ENCODE measurements at places on chromosomes 12 and 14.
A peak's percentile ranks its signal among the peaks of the same experiment; 100 is the strongest.

DNA sequence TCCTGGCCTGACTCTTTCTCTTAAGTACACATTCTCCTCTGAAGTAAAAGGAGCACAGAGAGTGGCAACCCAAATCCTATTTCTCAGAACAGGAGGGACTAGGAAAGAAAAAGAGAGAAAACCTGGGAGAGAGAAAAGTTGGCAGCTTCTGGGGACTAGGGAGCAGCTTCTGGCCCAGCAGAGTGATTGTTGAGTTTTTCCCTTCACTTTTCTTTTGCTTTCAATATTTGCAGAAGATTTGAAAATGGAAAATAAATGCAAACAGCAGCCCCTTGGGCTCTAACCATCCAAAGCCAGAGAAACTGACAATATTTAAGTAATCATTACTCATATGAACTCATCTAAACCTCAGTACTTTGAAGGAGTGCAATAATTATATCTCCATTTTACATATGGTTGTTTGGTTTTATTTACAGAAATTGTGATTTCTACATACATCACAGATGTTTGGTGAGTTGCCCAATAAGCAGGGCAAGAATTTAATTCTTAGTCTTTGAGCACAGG, 28.8 kb upstream of the IGF1 start:
- DNase-seq: no peak

- DNase-seq: no peak
These were observed 47.3 kb downstream of the CORO1C start for GRCh38 chr12:108683906-108684556.

- DNase-seq: no peak
These were observed 63.1 kb upstream of the VASH1 start for GRCh38 chr14:76698191-76698590.

GRCh38 chr12:119156401-119157044, 22.2 kb upstream of the HSPB8 start:
- no peak for DNase-seq

DNA sequence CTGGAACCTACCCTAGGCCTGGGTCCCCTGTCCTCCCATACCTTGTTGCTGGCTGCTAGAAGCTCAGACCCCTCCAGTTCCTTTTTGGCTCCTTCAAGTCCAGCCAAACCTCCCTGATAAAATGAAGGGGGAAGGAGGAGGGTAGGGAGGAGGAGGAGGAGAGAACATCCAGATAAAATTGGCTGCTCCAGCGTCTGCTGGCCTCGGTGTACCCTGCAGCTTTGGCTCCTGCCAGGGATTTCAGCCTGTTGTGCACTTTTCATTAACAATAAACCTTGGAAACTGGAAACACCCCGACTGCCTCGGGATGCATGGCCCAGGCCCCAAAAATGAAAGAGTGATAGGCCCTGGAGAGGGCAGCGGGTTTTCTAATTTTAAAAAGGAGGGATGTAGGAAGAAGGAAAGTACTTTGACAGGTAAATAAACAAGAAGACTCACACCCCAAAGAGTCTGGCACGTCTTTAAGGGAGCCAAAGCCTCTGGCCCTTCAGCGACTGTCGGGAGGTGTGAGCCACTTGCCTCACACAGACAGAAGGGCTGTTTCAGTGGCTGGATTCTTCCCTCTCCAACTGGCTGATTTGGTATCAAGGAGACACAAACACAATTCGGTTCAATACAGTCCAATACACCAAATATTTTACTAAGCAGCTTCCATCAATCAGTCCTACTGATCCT, 49.8 kb downstream of the NUAK1 start:
- DNase-seq: no peak

DNA sequence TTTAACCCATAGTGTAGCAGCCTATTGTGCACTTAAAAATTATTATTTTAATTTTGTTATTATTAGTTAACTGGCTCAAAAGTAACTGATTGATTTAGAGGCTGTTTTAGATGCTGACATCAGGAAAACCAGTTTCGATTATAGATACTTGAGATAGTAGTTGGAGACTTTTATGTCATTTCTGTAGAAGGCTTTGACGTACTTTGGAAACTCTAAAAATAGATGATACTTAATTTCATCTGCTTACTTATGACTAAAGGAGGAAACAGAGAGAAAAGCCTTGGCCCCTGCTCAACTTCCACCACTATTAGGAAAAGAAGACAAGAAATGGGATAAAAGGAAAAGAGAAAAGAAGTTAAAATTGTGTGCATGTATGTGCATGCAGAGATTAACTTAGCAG, 219.3 kb upstream of the HMGA2 start:
- DNase-seq: no peak

DNA sequence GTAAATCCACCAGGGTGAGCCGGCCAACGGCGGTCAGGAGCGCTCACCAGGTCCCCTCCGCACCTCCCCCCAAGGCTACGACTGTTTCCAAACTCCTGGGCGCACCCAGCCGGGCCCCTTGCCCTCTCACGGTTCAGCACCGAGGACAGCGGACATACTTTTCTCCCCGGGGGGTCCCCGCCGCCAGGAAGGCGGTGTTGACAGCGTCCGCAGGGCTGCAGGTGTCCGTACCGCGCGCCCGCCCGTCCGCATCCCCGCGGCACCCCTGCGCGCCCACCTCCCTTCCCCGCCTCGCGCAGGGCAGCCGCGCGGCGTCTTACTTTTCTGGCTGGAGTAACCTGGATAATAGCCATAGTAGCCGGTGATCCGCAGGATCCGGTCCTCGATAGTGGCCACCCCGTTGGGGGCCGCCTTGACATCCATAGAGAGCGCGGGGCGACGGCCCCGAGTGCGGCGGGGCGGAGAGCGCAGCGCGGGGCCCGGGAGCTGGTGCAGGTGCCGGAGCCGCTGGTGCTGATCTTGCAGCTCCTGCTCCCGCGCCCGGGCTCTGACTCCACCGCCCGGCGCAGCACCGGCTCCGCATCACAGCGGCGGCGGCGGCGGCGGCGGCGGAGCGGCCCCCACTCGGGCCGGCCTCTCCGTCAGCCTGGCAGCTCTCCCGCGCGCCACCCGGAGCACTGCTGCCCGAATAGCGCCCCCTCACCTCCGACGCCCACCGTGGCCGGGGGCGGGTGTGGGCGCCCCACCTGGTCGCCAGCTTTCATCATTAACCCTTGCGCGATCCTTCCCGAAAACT, at the start of gene SLC35F4:
Gene SLC35F4 (minus strand): TSS at position 690 of the 796 bp plus-strand sequence.
- DNase-seq: no peak

DNA sequence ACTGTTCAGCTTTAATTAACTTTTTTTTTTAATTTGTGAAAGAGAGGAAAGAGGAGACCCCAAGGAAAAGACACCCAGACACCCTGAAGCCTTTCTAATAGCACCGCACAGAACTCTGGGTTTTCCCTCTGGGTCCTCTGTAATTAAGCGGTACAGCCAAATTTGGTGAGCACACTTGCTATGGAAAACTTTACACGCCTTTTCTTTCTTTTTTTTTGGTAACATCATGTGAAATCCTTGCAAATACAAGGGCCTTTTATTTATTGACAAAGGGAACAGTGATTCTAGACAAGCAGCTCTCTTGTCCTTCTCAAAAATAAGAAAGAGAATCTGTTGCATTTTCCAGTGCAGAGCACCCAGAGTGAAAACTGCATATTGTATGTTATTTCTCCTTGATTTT, 44.4 kb upstream of the CPM start:
- no peak for DNase-seq

- DNase-seq: no peak
These were observed 39.8 kb downstream of the TMTC3 start for GRCh38 chr12:88181881-88182280.

DNA sequence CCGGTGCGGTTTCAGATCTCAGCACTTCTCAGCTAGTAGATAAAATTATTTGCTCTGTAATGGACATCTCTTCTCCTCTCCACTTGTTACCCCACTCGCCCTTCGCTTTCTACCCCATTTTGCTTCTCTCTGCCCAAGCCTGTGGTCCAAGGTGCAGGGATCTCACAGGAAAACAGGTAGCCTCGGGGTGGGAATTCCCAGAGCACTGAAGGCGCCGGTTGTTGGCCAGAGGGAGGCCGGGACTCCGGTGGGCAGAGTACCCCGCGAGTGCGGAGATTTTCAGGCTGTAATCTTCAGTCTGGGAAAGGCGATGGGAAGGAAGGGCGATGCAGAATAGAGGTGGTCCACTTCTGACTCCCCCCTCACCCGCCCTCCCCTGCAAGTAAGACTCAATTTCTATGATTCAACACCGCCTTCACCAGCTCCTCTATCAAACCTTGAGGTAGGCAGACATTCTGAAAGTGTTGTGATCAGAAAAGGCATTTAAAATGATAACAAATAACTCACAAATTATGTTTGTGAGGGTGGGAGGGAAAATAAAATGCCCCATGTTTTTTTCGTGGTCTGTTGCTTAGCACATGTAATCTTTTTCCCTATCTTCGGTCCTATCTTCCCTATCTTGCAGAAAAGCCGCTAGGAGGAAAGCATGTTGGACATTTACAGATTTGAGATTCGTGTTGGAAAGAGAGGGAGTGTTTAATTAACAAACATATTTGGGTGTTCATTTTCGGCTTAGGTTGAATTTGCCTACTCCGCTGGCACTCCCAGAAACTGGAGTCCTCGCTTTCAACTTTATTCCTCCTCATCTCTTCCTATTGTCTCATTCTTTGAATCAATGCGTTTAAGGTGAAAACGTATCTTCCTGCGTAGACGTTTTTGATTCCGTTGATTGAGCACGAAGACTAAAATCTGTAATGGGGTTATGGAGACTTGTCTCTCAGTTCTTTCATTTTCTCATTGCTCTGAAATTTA, 8.5 kb downstream of the FOXG1 start:
- no peak for DNase-seq

- DNase-seq: no peak
These were observed 5.9 kb downstream of the KRT86 start for GRCh38 chr12:52280319-52280795.

GRCh38 chr12:56146492-56147460, 5.6 kb upstream of the MYL6B start:
- DNase-seq: no peak

DNA sequence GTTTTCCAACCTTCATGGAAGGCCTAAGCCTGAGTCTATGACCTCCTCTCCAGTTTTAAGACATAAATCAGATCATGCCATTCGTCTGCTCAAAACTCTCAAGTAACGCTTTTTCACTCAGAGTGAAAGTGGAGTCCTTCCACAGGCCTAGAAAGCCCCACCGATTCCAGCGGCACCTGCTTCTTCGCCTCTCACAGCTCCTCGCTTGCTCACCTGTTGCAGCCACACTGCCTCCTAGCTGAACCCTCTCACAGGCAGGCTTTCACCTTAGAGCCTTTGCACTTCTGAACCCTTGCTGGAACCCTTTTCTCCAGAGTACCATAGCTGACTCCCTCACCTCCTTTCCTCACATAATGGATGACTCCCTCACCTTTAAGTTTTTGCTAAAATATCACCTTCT, 301.1 kb downstream of the ZFP36L1 start:
- DNase-seq: no peak

DNA sequence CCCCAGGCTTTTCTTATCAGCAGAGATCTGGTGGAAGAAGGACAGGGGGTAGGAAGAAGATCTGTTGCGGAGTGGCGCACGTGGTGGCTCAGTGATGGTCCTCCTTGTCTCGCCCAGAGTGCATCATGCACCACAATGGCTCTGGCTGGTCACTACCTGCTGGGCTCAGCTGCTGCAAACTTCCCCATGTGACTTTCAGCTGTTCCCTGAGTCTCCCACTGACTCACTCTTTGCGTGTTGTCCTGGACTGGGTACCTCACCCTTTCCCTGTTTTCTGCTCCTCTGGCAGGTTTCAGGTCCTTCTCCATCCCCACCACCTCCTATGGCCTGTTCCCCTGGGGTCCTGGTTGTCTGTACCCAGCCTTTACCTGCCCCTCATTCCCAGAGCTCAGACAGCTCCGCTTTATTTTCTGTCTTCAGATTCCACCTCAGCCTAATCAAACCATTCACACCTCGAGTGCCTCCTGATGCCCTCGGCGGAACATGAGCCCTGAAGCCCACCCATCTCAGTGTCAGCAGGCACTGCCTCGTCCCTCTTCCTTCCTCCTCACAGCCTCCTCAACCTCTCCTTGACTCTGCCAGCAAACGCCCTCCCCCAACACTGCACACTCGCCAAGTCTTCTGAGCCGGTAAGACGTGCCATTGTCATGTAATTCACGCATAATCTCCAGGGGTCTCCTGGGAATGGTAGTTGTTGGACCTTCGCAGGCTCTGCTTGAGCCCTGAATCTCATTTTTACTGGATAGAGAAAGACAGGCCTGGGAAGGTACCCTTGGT, 1.8 kb downstream of the C1R start:
- no peak for DNase-seq

GRCh38 chr12:50567926-50568325, 63.1 kb downstream of the DIP2B start:
- no peak for DNase-seq

DNA sequence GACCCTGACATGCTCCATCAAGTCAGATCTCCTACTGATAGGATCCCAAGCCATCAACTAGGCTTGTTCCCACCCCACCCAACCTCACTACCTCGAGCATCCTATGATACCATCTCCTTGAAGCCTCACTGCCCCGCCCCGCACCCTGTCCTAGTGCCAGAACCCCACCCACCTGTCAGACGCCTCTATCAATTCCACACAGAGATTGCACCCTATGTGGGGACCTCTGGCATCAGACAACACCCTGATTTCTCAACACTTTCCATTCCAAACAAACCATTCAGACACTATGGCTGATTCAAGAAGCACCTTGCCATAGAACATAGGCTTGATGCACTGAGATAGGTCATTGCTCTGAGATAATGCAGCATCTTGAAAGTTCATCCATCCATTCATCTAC, 3.1 kb upstream of the GLTP start:
- DNase-seq: no peak

DNA sequence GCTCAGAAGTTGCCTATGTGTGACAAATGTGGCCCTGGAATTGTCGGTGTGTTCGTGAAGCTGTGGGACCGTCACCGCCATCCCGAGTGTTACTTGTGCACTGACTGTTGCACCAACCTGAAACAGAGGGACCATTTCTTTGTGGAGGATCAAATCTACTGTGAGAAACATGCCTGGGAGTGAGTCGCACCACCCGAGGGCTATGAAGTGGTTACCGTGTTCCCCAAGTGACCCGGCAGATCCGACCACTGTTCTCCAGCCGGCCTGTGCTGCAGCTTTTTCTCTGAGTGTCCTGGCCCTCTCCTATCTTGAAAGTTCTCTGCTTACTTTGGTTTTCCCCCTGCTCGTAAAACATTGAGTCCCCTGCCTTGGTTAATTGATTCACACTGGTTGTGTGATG, 65.3 kb downstream of the VCPKMT start:
- no peak for DNase-seq

GRCh38 chr12:50039151-50039835, 14.0 kb upstream of the RACGAP1 start:
- DNase-seq: peak; percentile 77

DNA sequence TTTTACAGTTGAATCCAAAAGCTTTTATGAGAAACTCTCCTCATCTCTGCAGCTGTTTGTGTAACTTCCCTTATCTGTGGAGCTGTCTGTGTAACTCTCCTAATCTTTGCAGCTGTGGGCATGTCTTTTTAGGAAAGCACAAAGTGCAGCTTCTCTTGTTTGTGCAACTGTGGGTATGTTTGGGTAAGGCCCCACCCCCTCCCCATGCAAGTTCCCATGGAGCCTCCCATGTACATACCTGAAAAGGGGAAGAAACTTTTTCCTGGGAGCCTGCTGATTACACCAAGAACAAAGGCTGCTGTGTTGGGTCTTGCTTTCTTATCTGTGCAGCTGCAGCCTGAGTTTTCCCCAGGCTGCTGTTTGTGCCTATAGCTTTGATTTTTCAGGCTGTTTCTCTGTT, 42.7 kb upstream of the CDKN3 start:
- no peak for DNase-seq

All from NCI-H1694 (cell line).